ENCODE measurements at places on chromosomes 16 and 17.

GRCh38 chr17:10421900-10422542, at the start of gene MYH8:
TSS of gene MYH8 (minus strand) at chr17:10421950. CDS start at chr17:10420227, 1,723 bp downstream.
- DNase-seq, result no peak

DNA sequence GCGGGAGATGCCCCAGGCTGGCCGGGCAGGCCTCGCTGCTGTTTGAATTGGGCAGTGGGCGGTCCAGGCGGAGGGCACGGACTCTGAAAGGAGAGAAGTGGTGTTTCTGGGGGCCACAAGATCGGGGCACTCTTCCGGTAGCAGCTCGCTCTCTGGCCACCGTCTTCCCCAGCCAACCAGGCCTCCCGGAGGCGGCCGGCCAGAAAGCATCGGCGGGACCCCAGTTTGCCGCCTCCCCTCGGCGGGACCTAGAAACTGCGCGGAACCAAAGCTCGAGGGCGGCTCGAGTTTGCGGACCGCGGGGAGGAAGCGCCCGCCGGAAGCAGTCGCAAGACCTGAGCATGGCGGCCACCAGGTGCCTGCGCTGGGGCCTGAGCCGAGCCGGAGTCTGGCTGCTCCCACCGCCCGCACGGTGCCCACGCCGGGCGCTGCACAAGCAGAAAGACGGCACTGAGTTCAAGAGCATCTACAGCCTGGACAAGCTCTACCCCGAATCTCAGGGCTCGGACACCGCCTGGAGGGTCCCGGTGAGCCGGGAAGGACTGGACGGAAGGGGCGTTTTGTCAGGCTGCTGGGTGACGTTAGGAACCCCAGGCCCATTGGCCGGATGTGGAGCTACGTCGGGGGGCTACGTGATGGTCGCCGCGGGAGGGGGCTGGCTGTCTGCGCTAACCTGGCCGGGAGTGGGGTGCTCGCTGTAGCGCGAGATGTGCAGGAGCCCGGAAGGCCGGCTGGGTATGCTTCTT, at the start of gene MRPL58:
MRPL58 (plus strand) TSS at position 325 of the 746 bp plus-strand sequence; CDS start at position 342, 17 bp downstream.
- peak; percentile 78 for DNase-seq

DNA sequence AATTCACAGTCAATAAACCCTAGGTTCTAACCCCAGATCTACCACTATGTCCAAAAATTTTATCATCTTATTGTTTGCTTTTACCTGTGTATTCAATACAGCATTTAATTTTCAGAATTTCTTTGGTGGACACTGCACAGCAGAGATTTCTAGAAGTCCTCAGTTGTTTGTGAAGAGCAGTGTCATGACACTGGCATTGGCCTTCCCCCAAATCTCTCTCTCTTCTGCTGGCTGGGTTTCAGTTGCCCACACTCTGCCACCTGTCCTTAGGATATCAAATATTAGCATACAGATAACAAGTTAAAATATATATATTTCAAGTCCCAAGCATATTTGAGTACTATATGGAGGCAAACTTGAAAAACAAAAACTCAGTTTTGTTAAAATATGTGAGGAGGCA, 2.0 kb upstream of the THUMPD1 start:
- no peak for DNase-seq

DNA sequence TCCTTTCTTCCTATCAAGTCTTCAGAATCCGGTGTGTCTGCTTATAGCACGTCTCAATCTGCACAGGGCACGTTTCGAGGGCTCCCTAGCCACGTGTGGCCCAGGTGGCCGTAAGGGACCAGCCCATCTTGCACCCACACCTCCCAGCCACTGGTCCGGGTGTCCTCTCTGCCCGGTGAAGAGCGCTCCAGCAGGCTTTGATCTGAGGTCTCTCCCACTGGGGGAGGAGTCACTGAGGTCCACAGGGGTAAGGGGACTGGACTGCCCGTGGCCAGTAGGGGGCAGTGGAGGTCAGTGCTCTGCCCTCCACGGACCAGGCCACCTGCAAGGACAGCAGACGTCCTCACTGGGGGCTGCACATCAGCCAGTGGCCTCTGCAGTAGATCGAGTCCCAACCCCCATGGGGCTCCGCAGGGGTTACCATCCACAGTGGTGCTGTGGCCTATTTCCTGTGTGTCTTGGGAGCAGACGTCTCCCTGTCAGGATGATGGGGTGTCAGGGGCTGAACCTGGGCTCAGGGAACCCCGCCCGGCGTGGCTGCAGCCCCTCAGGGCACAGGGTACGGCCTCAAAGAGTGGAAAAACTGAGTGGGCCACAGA, 204.1 kb upstream of the CIBAR2 start:
- no peak for DNase-seq

DNA sequence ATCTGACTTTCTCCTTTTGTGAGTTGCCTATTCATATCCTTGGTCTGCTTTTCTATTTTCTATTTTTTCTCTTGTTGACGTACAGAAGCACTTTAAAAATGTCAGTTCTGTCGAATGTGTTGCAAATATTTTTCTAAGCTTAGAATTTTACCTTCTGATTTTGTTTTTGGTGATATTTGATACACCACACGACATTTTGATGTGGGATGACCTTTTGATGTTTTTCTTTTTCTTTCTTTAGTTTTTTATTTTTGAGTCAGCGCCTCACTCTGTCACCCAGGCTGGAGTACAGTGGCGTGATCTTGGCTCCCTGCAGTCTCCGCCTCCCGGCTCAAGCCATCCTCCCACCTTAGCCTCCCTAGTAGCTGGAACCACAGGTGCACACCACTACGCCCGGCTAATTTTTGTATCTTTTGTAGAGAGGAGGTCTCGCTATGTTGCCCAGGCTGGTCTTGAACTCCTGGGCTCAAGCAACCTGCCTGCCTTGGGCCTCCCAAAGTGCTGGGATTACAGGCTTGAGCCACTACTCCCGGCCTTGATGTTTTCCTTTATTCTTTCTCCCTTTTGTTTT, 39.6 kb downstream of the WSB1 start:
- DNase-seq, result no peak

DNA sequence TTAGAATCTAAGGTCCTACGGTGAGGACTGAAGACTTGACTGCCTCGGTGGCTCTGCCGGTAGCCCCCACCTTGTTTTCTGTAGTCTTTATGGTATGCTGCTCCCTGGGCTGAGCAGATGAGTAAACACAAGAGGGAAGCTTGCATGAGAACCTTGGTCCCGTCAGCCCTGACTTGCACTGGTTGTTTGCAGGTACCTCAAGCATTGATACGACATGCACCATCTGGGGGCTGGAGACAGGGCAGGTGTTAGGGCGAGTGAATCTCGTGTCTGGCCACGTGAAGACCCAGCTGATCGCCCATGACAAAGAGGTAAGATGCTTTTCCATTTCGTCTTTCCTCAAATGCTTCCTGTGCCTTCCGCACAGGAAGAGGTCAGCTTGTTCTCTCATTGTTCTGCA, 21.1 kb upstream of the TACO1 start:
- no peak for DNase-seq

DNA sequence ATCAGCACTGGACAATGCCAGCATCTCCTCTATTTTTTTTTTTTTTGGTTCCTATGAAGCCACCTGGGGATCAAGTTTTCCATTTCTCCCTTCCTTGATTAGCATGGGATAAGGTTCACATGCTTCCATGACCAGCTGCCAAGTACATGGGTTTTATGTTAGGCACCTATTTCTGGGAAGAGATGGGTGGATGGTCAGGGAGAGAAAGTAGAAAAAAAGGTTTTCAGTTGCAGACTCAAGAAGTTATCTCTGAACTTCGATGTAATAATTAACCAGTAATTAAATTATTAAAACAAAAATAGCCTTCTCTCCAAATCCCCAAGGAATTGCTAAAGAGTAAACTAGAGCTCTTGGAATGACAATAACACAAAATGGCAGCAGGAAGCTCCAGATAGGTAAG, 164.9 kb upstream of the MAF start:
- no peak for DNase-seq

- no peak for DNase-seq
These were observed 50.8 kb upstream of the CDR2 start for GRCh38 chr16:22425036-22425801.

GRCh38 chr17:8740486-8740885, 4.2 kb downstream of the CCDC42 start:
- DNase-seq, result no peak

DNA sequence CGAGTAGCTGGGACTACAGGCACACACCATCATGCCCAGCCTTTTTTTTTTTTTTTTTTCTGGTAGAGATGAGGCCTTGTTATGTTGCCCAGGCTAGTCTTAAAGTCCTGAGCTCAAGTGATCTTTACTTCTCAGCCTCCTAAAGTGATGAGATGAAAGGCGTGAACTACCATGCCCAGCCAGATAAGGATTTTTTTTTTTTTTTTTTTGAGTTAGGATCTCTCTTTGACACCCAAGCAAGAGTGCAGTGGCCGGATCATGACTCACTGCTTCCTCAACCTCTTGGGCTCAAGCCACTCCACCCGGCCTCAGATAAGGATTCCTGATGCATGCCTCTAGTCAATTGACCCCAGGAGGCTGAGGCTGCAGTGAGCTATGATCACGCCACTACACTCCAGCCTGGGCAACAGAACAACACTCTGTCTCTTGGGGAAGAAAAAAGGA, 11.2 kb upstream of the PLEKHG4 start:
- DNase-seq, result no peak

GRCh38 chr17:42922294-42922693, 21.7 kb downstream of the G6PC1 start:
- no peak for DNase-seq

Data from right renal pelvis (tissue), 4 donors.